Foreskin melanocyte (primary cell): ENCODE measurements at places on chromosomes 7 and 10.

DNA sequence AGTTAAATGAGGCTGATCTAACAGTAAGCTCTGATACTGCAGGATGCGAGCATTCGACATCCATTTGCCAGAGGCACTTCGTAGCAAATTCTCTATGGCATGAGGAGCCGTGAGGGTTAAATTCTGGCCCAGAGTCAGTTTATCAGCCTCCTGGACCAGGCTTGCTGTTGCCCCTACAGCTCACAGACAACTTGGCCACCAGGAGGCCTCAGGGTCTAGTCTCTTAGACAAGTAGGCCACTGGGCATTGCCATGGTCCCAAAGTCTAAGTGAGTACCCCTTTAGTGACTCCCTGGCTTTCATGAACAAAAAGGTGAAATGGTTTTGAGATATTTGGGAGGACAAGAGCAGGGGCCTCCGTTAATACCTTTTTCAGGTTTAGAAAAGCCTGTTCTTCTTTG lies 178.0 kb upstream of the MBL2 start:
- no peak for DNase-seq

DNA sequence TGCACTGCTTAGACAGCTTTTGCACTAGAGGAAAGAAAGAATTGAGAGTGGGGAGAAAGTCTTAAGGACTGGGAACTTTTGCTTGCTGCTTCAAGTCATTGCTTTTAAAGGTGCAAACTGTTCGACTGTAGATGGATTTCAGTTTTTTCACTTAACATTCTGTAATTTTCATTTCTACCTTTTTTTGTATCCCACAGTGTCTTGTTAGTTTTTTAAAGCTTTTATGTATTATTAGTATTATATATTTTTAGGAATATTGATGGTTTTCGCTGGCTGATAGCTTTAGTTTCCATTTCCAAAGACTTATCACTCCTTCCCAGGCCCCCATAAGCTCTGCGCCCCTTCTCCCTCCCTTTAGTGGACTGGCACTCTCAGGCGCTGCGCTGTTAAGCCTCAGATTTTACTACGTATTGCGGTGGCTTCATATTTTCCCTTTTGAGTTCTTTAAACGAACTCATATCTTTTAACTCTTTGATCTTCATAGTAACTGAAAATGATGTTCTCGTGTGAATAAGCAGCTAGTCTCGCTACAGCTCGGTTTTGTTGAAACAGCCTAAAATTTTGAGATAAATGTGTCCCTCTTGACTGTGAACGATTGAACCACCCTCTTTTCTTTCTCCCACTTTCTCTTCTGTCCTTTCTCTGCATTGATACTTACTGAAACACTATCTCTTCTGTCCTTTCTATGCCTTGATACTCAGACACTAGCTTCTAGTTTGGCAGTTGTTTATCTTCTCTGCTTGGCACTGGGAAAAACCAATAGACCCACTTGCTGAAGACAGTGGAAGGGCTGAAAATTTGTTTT lies 2.5 kb upstream of the ETV1 start:
- DNase-seq = no peak

DNA sequence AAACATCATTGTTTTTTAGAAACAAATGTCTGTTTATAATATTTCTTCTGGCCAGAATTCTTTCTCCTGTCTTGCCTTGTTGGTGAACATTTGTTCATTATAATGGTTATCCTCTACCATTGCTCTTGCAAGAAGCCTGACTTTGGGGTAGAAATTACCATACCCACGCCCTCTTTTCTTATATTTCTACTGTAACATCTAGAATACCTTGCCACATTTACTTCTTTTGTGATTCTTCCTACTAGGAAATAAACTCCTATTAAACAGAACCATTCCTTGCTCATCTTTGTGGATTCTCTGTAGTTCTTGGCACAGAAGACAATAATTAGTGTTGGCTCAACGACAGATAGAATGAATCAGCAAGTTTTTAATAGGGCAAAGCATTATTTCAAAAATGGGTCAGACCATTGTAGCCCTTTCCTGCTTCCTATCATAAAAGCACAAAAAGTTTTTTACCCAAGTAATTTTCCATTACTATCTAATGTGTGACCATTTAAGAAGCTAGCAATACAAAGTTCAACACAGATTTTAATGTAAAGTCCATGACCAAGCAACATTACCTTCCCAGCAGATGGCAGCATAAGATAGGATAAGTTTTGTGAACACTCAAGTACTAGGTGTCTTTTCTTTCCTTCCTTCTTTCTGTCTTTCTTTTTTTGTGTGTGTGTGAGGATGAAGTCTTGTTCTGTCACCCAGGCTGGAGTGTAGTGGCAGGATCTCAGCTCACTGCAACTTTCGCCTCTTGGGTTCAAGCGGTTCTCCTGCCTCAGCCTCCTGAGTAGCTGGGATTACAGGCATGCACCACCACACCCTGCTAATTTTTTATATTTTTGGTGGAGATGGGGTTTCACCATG lies 270.4 kb downstream of the HGF start:
- DNase-seq = peak; percentile 75

- no peak for DNase-seq
Observed at GRCh38 chr7:135768064-135768463, 19.5 kb upstream of the FAM180A start.

GRCh38 chr10:118488710-118489497 lies 106.5 kb downstream of the PRLHR start:
- no peak for DNase-seq

DNA sequence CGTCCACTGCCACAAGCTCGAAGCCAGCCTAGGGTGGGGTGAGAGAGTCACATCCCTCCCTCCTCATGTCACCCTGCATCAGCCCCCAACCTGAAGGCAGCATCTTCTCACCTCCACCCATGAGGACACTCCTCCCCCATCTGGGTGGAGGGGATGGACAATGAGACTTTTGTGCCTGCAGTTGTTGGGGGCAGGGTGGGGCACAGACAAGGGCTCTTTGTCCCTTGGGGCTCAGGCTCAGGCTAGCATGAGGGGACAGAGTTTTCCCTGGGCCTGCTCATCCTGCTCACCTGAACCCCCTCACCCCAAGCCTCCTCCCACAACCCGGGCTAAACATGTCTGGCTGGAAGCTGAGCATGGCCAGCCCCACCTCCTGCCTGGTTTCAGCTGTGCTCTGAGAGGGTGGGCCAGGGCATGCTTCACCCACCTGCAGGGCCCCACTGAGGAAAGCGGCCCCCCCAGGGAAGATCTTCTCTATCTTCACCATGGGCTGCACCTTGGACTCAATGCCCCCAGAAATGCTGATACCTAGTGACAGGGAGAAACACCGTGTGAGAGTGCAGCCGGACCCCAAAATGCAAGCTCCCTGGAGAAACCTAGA lies 9.3 kb downstream of the LZTS2 start:
- peak; percentile 52 for DNase-seq

- no peak for DNase-seq
Observed at GRCh38 chr10:11448190-11448544, 163.3 kb downstream of the USP6NL start.

DNA sequence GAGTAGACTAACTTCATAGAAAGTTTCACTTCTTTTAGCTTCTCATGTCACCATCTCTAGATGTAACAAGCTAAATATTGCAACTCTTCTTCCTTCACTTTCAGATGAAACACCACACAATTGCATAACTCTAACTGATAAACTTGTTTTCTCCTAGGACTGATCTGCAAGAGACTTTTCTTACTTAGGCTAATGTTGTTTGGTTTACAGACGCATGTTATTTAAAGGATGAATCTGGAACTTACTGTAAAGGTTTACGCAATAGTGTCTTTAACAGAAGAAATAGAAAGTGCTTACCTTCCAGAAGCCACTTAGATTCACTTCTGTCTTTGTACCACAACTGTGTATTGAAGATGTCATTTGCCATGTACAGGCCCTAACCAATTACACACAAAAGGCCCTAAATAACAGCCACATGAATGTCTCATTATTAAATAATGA lies 22.1 kb upstream of the ZC3HAV1 start:
- no peak for DNase-seq

- DNase-seq = no peak
Observed at GRCh38 chr10:61855771-61856170, 45.7 kb upstream of the ARID5B start.

GRCh38 chr7:156474241-156474743 lies 166.3 kb upstream of the RNF32 start:
- DNase-seq = peak; percentile 18

DNA sequence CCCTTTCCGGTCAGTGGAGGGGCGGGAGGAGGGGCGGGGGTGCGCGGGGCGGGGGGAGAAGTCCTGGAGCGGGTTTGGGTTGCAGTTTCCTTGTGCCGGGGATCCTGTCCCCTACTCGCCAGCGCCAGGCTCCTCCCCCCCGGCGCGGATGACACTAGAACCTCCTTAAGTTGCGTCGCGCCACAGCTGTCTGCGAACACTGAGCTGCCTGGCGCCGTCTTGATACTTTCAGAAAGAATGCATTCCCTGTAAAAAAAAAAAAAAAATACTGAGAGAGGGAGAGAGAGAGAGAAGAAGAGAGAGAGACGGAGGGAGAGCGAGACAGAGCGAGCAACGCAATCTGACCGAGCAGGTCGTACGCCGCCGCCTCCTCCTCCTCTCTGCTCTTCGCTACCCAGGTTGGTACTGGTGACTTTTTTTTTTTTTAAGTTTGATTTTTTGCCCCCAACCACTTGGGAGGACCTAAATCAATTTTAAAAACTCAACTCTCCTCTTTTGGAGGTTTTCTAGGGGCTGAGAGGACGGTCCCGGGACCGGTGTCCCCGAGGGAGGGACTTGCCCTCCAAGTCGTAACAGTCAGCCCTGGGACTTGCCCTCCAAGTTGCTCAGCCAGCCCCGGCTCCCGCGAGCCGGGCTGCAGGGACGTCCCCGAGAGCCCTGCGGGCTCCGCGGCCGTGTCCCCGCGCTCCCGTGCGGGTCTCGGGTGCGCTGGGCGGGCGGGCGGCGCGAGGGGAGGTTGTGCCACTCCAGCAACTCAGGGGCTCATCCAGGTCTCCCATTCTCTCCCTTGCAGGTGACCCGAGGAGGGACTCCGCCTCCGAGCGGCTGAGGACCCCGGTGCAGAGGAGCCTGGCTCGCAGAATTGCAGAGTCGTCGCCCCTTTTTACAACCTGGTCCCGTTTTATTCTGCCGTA lies at the start of gene GATA3:
Gene GATA3 (plus strand): TSS at position 195 of the 914 bp plus-strand sequence. CDS start 968 bp downstream, outside the sequence.
- no peak for DNase-seq

DNA sequence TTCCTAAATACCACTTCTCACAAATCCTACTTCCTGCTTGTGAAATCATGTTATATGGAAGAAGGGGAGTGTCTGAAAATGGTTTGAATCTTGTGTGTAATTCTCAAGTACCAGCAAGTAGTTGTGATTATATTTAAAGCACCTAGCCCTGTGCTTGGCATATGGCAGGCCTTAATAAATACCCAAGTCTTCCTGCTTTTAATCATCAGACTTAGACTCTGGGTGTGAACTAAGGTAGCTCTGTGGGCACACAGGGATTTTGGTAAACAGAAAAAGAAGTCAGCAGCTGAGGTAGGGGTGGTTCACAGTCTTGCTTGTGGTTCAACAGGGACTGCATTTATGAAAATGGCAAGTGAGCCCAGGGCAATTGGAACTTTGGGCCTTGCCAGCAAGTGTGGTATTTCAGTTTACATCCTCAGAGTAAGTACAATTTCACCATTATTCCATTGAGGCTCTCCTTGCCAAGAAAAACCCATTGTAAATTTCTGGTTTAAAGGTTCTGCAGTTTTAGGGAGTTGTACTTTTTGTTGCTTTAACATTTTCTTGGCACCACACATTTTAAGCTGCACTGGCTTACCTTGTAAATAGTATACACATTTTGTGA lies 215.5 kb downstream of the AUTS2 start:
- peak; percentile 69 for DNase-seq

DNA sequence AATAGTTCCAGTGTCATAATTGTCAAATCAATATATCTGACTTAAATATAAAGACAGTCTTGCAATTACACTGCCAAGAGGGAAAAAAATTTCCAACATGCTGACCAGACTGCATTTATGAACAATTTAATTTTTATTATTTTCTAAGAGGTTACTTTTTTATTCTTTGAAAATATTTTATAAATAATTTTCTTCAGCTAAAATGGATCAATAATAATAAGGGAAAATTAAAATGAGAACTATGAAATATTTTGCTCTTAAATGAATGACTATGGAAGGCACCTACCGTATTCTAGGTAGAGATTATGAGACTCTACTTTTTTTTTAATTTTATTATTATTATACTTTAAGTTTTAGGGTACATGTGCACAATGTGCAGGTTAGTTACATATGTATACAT lies 1032.5 kb upstream of the LRRN3 start:
- DNase-seq = no peak

DNA sequence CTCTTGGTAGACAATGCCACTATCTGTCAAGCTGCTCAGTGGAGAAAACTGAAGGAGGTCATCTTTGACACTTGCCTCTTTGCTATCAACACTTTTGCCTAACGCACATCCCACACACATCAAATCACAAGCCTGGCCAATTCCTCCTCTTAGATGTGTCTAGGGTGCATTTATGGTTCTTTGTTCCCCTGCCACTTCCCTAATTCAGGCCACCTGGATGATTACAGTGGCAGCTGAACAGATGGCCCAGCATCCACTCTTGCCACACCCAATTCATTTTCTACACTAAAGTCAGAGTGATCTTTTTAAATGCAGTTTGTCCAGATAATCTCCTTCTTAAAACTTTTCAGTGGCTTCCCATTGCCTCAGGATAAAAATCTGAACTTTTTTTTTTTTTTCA lies 58.6 kb downstream of the LAMB4 start:
- no peak for DNase-seq

- no peak for DNase-seq
Observed at GRCh38 chr10:121159670-121160069, 308.5 kb downstream of the WDR11 start.

DNA sequence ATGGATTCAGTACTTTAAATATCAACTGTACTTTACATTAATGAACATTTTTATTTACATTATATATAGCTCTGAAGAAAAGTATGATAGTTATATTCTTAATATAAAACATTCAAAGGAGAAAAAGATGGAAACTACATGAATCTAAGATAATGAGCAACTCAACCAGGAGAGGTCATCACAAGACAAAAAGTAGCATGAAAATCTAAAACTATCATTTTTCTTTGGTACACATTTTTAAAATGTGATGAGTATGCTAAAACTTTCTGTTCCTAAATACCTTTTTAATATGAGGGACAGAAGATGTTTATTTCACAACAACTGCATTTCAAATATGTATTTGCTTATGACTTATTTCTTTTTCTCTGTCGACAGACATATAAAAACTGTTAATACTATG lies 2.4 kb downstream of the CNTNAP2 start:
- no peak for DNase-seq

DNA sequence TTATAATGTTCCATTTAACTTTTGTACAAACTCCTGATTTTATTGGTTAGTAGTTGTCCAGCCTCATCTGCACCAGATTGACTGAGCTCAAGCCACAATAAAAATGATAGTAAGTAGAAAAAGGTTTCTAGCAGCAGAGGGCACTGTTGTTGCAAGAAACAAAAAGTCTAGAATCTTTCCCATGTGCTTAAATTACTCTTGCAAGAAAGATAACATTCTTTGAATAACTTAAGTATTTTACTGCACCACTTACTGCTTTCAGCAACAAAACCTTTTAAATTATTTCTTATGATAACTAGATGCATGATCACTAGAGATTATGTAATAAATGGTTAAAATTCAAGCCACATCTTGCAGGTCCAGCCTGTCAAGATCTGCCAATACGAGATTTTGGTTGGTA lies 27.0 kb downstream of the LMOD2 start:
- DNase-seq = peak; percentile 50
